ENCODE measurements at places on chromosomes 1 and 21. TPM values are rescaled to one million over a fixed set of nuclear protein-coding genes. Genes with fewer than 3 reads are reported as not detected.

DNA sequence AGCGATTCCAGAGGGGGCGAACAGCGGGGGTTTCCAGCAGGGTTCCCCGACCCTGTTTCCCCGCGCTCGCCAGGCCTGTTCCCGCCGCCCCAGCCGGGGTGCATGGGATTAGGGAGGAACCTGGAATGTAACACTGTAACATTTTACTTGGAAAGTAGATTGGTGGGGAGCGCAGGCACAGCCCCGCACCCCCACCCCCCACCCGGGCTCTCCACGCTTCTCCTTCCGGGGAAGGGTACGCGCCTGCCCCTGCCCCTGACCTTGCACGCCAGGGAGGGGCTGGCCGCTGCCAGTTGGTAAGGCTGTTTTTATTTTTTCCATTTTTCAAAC is 427 bp downstream of the FAM3B start:
- DNase-seq, result no peak

GRCh38 chr21:44847261-44848056 is 26.0 kb downstream of the PTTG1IP start:
- no peak for DNase-seq

DNA sequence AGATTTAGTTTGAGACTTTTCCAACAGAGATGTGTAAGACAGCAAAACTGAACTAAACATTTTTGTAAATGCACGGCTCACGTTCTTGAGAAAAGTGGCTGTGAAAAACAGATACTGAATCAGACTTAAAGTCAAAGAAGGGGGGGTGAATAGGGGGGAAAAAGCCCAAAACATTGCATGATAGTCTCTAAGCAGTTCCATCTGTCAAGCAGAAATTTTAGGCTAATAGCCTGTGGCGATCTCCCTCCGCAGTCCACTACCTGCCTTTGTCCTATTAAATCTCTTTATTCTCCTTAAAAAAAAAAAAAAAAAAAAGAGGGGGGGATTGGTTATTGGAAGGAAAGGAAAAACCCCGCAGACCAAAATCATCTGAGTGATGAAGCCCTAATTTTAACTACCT is 217.6 kb upstream of the NFIA start:
- DNase-seq, result no peak

The NPHS2 gene
- total RNA-seq, result not detected

The SPATA46 gene
- not detected for total RNA-seq

All from glutamatergic neuron (in vitro differentiated cells).